ENCODE measurements at places on chromosomes 1 and 21.
A peak's percentile ranks its signal among the peaks of the same experiment; 100 is the strongest.

- no peak for DNase-seq
These were observed 26.3 kb upstream of the TIAM1 start for GRCh38 chr21:31370281-31370892.

GRCh38 chr1:177311111-177311510 lies 140.4 kb downstream of the BRINP2 start:
- DNase-seq: no peak

DNA sequence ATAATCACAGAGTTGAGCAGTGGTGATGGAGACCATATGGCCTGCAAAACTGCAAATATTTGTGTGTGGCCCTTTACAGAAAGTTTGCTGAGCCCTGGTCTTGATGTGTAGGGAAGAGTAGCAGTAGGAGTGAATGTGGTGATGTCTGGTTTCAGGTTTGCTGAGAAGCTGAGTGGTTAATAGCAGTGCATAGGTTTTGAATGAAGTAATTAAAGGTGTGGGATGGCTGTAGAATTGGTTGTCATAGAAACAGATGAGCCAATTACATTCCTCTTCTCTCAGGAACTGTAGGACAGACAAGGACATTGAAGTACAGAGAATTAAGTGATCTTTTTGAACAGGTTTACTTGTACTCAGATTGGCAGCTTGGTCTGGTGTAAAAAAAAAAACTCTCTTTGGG lies 37.4 kb downstream of the PRDM2 start:
- peak; percentile 21 for DNase-seq

- DNase-seq: no peak
These were observed 7.7 kb downstream of the GOLT1A start for GRCh38 chr1:204206121-204206520.

DNA sequence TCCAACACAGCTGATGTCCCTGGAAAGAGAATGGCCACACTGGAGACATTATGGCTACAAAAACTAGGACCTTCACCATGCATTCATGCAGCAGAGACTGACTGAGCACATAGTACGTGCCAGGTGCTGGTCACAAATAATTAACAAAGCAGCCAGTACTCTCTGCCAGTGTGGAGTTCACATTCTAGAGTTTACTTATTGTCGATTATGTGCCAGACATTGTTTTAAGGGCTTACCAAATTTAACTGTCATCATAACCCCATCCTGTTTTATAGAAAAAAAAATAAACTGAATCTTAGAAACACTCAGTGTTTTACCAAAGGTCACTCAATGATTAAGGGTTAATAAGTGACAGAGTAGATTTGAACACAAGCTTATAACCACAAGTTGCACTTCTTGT lies 143.3 kb downstream of the RRAGC start:
- DNase-seq: no peak

Measured in RPMI8226 (cell line).